Activated CD4-positive, alpha-beta T cell treated with anti-CD3 and anti-CD28 coated beads for 36 hours (primary cell): ENCODE measurements at places on chromosomes 16 and 17. TPM values are rescaled to one million over a fixed set of nuclear protein-coding genes. Genes with fewer than 3 reads are reported as not detected.

DNA sequence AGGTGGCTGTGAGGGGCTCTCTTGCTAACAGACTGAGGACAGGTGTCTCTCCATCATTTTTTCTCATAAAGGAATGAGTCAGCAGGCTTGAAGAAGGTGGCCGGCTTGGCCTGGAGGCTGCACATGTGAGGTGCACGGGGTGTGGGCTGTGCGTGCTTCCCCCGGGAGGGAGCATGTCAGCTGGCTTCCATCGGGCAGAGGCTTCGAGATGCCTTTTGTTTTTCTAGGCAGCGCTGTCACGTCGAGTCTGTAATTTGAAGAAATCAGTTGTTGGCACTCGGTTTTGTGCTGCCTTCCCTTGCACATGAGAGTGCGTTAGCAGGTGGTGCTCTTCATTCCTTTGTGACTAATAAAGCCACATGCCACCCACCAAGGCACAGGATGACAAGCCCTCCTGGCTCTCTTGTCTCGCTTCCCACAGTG lies 89.7 kb downstream of the NPIPB11 start:
- peaks cover 3% of the 10 kb centered on the region for H3K4me1 ChIP-seq
- no peak for DNase-seq
- H3K4me3 ChIP-seq = no peak overlapping the region

GRCh38 chr16:75262104-75262799 lies 10.8 kb upstream of the BCAR1 start:
- no peaks in the 10 kb centered on the region for H3K36me3 ChIP-seq
- H3K4me3 ChIP-seq = no peak overlapping the region
- H3K27me3 ChIP-seq = peaks cover 24% of the 10 kb centered on the region
- peak; percentile 8 for DNase-seq

DNA sequence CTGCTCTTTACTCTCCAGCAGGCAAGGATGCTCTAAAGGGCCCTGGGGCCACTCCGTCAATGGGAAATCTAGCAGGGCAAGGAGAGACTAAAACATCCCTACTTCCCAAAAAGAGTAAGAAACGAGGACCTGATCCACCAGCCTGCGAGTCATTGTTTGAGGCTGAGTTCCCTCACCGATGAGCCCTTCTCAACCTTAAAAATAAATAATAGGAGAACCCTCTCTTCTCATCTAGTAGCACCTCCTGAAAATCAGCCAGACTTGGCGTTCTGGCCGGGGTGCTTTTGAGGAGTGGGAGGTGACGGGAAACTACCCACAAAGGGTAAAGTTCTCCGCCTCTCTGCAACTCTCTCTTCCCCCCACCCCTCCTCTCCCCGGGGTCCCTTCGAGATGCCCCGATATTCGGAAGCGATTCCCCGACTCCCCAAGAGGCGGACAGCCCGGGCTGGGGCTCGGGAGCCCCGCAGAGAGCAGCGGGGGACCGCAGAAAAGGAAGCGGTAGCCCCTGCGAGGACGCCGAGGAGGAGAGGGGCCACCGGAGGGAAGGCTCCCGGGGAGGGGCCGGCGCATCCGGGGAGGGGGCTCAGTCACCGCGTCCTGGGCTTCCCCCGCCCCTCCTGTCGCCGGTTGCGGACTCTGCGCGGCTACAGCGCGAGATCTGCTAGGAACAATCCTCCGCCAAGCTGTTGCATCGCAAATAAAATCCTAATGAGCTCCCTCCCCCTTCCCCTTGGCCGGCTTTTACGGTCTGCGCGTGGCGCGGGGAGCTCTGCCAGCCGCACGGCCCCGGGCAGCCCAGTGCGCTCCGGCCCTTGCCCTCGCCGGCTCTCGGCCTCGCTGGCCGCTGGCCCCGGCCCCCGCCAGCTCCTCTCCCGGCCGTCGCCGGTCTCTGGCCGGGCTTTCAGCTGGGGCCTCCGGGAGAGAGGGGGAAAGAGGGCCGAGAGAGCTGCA lies 1.3 kb downstream of the HOXB9 start:
- H3K36me3 ChIP-seq = no peaks in the 10 kb centered on the region
- H3K27ac ChIP-seq = no peak overlapping the region
- peaks cover 10% of the 10 kb centered on the region for H3K4me1 ChIP-seq
- peak; percentile 51 for DNase-seq
- H3K27me3 ChIP-seq = peaks cover 74% of the 10 kb centered on the region
- peak overlapping the region; percentile 74 for H3K4me3 ChIP-seq

- H3K4me3 ChIP-seq = no peak overlapping the region
- DNase-seq = no peak
- no peaks in the 10 kb centered on the region for H3K27me3 ChIP-seq
- H3K36me3 ChIP-seq = no peaks in the 10 kb centered on the region
- peaks cover 21% of the 10 kb centered on the region for H3K4me1 ChIP-seq
- H3K27ac ChIP-seq = no peak overlapping the region
Observed at GRCh38 chr16:12643034-12643455, 160.6 kb downstream of the CPPED1 start.

- H3K4me3 ChIP-seq = no peak overlapping the region
- no peak overlapping the region for H3K27ac ChIP-seq
- H3K27me3 ChIP-seq = no peaks in the 10 kb centered on the region
- H3K36me3 ChIP-seq = no peaks in the 10 kb centered on the region
- no peak for DNase-seq
Observed at GRCh38 chr16:49617016-49617629, 238.8 kb downstream of the ZNF423 start.

Gene OR1F1
- not detected for total RNA-seq

Gene EVPLL
- total RNA-seq = 0.37 TPM

GRCh38 chr16:4160658-4161430 lies 44.6 kb upstream of the ADCY9 start:
- no peaks in the 10 kb centered on the region for H3K27me3 ChIP-seq
- peaks cover 7% of the 10 kb centered on the region for H3K4me1 ChIP-seq
- no peaks in the 10 kb centered on the region for H3K36me3 ChIP-seq
- H3K27ac ChIP-seq = no peak overlapping the region
- DNase-seq = peak; percentile 12
- no peak overlapping the region for H3K4me3 ChIP-seq
